Activated T-helper 2 cell treated with anti-CD3 and anti-CD28 coated beads, Interferon-gamma antibody, Interleukin-2, Interleukin-4, amounts not matched to agents 10 μg/mL and 5 μg/mL and 100 μg/mL, durations not matched to agents 14 hours and 24 hours and 36 hours (primary cell): ENCODE measurements at places on chromosomes 13 and 19.

- no peak for DNase-seq
These were observed 4.1 kb upstream of the CNN1 start for GRCh38 chr19:11534538-11534937.

- no peak for DNase-seq
These were observed 116.5 kb upstream of the FBXL3 start for GRCh38 chr13:77143431-77143830.

DNA sequence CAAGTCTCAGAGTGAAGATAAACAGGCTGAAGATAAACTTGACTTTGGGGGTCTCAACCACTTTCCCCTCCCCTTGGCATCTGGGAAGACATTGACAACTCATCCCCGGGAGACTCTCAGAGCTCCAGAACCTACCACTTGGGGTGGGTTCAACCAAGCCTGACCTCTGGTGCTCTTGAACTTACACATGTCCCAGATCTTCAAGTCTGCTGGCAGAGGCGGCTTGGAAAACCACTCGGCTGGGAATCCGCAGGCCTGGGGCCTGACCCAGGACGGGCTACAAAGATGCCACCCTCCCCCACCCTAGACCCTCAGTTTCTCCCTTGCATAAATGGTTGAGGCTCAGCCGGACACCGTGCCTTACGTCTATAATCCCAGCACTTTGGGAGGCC lies 512 bp downstream of the LRRC8E start:
- no peak for DNase-seq

GRCh38 chr13:35743165-35743564 lies 266.7 kb upstream of the MAB21L1 start:
- no peak for DNase-seq

DNA sequence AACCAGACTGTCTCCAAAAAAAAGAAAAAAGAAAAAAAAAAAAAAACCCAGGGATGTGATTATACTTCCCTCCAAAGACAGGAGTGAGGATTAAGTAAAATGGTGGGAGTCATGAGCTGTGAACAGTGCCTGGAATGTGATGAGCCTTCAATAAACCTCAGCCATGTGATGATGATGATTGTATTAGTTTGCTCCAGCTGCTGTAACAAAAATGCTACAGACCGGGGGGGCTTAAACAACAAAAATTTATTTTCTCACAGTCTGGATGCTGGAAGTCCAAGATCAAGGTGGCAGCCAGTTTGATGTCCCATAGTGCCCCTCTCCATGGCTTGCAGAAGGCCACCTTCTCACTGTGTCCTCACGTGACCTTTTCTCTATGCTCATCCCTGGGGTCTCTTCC lies 8.9 kb upstream of the PVR start:
- DNase-seq: no peak

- DNase-seq: no peak
These were observed 451.7 kb downstream of the EFNB2 start for GRCh38 chr13:106083620-106084350.

GRCh38 chr19:31226151-31226935 lies 122.9 kb downstream of the TSHZ3 start:
- DNase-seq: no peak

DNA sequence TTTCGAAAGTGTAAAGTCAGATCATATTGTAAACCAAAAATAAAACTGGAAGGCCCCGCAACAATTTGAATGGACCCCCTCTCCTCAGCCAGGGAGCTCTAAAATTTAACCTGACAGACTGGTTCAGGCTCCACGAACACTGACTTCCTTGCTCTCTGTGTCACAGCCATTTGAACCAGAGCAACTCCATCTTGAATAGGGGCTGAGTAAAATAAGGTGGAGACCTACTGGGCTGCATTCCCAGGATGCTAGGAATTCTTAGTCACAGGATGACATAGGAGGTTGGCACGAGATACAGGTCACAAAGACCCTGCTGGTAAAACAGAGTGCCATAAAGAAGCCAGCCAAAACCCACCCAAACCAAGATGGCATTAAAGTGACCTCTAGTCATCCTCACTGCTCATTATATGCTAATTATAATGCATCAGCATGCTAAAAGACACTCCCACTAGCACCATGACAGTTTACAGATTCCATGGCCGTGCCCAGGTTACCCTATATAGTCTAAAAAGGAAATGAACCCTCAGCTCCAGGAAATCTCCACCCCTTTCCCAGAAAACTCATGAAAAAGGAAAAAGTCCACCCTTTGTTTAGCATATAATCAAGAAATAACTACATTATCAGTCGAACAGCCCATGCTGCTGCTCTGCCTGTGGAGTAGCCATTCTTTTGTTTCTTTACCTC lies 43.1 kb downstream of the RFXAP start:
- DNase-seq: no peak

GRCh38 chr19:36604656-36605100 lies 435 bp upstream of the ZNF382 start:
- DNase-seq: peak; percentile 81

DNA sequence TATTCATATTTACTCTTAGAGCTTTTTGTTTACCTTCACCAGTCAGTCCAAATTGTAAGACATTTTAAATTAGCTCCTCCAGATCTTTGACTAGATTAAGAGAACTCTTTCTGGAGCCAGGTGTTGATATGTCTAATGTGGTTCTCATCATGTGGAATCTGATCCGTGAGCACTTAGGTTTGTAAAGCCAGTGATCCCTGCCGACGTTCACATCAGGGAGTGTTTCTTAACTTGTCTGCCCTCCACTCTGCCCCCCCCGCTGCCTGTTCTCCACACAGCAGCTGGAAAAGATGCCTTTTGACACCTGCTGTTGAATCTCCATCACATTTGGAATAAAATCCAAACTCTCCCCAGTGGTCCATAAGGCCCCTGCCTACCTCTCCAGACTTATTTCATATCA lies 17.7 kb downstream of the METTL21C start:
- no peak for DNase-seq

DNA sequence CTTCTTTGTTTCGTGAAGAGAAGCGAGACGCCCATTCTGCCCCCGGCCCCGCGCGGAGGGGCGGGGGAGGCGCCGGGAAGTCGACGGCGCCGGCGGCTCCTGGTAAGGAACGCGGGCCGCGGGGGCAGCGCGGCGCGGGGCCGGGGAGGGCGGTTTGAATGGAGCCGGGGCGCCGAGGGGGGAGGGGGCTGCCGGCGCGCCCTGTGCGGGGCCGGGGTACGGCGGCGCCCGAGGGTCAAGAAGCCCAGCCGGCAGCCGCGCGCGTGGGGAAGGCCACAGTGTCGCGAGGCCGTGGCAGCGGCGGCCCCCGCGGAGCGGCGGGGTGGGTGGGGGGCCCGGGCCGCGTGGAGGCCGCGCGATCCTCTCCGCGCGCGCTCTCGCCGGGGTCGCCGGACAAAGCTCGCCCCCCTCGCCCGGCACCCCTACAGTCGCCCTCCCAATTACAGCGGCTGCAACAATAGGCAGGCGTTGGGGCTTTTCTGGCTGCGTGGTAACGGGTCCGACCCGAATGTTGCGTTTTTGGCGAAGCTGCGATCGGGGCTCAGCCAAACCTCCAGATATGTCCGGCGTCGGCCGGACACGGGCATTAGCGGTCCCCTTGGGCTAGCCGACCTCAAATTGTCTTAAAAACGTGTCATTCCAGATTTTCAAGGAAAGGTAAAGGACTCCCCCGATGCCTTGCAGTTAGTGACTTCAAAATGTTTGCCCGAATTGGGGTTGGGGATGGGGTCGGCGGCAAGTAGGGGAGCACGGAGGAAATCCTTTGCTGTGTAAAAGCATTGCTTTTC lies 437 bp downstream of the SMARCA4 start:
- DNase-seq: peak; percentile 16

- no peak for DNase-seq
These were observed 38.0 kb downstream of the ITGBL1 start for GRCh38 chr13:101490406-101491015.

- DNase-seq: no peak
These were observed 25.5 kb downstream of the OR7A5 start for GRCh38 chr19:14809272-14810057.

DNA sequence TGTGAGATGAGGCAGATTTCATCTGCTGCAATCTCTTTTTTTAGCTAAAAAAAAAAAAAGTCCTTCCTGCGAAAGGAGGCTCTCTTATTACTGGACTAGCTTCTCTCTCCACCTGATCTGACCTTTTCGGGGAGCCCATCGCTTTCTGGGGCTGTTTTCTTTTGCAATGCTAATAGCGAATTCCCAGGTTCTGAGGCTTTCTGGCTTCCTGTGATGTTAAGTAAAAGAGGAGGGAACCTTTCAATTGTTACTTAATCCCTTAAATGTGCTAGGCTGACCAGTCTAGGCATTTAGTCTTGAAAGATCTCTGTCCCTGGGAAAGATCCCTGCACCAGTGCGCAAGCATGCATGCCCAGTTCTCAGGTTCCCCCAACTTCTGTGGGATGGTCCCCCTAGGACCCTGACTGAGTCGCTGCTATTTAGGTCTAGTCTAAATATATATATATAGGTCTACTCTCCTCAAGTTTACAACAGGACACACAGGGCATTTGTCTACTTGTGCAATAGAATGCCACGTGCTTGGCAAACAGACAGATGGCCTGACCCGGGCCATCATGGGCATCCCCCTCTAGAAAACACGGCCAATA lies 224.7 kb downstream of the ZNF536 start:
- DNase-seq: no peak

- DNase-seq: no peak
These were observed 472.2 kb downstream of the KLF5 start for GRCh38 chr13:73531014-73531413.

- DNase-seq: no peak
These were observed 2902.5 kb downstream of the PCDH9 start for GRCh38 chr13:64327505-64328194.

GRCh38 chr19:34985249-34986022 lies 14.7 kb upstream of the GRAMD1A start:
- DNase-seq: no peak

- no peak for DNase-seq
These were observed 300.7 kb downstream of the LMO7 start for GRCh38 chr13:75936791-75937190.

DNA sequence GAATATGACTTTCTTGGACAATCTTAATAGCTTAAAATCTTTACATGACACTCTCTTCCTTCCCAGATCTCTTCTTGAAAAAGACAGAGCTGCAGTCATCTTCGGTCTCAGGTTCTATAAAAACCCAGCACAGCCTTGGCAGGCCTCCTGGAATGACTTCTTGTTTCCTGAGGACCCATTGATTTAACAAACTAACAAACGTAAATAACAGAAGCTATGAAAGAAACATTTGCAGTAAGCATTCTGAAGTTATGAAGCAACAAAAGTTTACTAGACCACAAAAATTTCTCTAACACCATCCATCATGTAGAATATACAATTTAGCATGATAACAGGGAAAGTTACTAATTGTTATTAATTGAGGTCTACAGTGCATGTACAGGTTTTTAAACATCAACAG lies 62.8 kb upstream of the STARD13 start:
- no peak for DNase-seq

GRCh38 chr19:56312787-56313657 lies 1.6 kb downstream of the ZSCAN5A start:
- no peak for DNase-seq

DNA sequence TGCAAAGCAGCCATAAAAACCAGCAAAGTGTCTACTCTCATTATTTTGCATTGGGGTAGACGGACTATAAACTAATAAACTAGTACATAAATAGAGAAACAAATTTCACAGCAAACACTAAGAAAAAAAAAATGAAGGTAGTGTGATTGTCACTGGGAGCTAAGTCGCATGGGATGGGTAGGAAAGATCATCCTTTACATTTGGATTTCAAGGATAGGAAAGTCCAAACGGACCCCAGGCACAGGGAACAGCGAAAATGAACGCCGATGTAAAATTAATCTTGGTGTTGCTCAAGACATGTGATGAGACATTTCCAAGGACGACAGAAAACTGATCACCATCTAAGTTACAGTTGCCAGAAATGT lies 690 bp upstream of the SGTA start:
- DNase-seq: no peak

- DNase-seq: no peak
These were observed 164.3 kb upstream of the PABPC3 start for GRCh38 chr13:24931450-24932251.

GRCh38 chr13:46687810-46688209 lies 109.2 kb downstream of the ESD start:
- no peak for DNase-seq

DNA sequence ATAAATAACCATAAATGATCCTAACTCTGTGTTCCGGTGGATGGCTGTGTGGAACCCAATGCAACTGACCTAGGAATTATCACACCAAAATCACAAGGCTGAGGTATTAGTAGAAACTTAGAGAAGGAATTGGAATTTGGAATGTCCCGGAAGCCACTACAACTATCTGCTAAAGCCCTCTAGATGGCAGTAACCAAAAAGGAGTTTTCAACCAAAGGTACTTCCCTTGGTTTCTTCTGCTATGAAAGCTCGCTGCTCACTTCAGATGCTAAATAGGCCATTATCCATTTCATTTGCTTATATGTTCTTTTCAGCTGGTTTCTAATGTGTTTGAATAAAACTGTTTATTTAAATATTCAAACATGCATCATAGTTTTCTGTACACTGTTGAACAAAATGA lies 1589.1 kb upstream of the SPRY2 start:
- no peak for DNase-seq

GRCh38 chr19:28569132-28570131 lies 643.5 kb downstream of the UQCRFS1 start:
- no peak for DNase-seq

DNA sequence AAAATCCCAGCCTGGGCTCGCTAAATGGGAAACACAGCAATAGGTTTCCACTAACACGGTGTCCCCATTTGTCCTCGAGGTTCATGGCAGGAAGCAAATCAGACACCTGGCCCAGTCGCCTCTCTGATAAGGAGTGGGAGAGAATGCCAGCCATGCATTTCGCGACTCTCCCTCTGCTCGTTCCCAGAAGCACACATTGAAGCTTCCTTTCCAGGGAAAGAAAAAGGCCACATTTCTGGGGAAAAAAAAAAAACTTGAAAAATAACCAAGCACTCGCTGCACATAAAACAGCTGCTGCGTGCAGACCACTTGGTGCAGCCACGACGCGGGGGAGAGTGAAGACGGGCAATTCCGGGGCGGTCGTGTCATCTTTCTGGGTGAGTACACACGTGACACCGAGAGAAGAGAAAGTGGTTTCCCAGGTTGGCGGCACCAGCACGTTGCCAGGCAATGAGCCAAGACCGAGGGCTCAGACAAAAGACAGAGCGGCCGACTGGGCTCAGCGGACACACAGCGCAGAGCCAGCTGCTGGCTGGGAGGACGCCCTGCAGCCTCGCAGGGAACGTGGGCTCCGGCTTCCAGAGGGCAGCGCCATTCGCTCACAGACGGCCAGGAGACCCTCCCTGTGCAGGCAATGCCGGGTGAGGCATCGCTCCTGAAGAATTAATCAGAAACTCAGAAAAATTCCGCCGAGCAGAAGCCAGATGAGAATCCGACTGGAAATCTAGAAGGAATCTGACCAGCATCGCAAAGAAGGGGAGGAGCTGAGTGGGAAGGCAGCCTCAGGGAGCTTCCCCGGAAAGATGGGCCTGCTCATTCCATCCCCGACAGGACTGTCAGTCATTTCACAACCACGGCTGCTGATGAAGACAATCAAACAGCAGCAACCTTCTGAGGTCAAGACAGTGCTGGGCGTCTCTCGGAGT lies 83.2 kb upstream of the IRS2 start:
- peak; percentile 11 for DNase-seq

DNA sequence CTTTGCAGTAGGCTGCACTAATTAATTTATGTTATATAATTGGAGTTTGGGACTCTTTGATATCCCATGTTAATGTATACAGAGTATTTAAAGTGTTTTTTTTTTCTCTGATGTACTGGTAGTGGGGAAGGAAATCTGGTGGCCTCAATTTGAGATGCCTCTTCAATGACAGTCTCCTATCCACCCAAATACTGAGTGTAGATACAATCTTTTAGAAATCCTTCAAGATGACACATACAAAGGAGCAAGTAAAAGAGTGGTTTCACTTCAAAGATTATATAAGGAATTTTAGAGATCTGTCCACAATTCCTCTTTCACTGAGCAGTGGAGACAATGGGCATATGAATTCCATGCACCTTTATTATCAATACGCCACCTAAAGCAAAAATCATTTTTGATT lies 15.1 kb downstream of the NALCN start:
- DNase-seq: no peak
